AG10803 (cell line): ENCODE measurements at places on chromosomes 11 and 22.

- DNase-seq, result no peak
Observed at GRCh38 chr11:123650901-123651300, 3.5 kb downstream of the SCN3B start.

DNA sequence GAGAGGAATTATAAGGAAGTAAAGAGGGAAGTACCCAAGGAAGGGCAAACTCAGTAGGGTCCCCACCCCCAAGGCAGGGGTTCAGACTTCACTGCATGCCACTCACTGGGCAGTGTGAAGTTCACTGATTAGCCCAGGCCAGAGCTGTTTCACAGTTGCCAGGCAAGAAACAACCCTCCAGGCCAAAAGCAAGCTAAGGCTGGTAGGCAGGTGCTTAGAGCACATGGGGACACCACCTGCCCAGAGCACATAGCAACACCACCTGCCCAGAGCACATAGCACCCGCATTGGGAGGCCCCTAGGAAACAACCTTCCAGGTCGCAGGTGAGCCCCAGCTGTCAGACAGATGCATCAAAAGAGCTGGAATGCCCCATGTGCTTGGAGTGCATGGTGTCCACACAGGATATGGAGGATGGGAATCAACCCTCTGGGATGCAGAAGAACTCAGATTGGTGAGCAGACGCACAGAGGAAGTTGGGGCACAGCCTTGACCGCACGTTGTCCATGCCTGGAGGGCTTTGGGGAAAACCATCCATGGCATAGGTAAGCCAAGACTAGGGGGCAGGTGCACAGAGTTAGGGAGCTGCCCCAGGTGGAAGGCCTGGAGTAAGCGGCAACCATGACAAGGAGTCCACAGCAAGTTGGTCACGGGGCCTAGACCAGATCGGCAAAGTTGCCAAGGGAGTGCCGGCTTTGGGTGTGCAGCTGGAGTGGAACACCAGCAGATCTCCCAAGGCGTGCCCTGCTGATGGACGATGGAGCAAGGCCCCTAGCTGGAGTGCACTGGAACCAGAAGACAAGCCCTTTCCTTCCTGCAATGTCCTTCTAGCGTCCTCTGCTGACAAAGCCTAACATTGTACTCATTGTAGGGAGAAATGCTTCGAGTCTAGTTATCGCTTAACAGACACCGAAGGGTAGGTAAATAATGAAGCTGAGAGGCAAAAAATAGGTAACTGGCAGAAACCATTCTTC, 7.8 kb upstream of the TMEM216 start:
- DNase-seq, result no peak

DNA sequence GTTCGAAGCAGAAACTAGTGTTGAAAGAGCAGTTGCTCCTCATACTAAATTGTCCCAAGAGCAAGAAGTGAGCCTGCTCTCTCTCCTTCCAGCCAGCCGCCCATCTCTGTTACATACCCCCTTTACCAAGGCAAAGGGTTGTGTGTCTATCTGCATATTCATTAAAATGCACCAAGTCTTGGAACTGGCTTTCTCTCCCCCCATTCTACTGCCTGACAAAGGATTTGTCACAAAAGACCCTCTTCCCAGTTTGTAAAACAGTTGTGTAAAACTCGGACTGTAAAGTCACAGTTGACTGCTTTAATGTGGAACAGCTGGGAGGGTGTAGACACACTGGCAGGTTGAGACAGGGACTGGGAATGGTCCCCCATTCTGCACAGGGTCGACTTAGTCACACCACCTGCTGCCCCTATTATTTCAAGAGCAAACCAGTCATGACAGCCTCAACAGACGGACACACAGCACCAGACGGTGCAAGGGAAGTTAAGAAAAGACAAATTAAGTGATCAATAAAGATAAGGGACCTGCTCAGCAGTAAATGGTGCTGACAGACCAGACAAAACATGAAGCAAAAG, 60.0 kb upstream of the HTATIP2 start:
- DNase-seq, result no peak

GRCh38 chr11:108117746-108118371, 3.5 kb upstream of the ACAT1 start:
- DNase-seq, result peak; percentile 73

DNA sequence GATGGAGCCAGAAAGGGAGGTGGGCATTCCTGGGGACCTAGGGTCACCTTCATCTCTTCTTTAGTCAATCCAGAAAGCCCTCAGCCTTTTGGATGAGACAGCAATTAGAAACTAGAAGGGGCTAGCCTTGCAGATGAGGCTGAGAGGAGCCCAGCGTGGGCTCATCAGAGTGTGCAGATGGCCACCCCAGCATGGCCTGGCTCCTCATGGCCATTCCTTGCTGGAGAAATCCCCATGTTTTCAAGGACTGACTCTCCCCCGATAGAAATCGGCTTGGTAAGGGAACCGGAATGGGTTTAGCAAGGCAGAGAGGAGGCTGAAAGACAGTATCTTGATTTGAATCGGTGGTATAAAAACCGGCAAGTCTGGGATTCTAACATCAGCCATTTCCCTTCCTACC, 274.6 kb downstream of the BUD13 start:
- no peak for DNase-seq

GRCh38 chr22:23083315-23084021, 13.1 kb downstream of the GNAZ start:
- no peak for DNase-seq

GRCh38 chr11:73907191-73907590, 30.4 kb downstream of the PAAF1 start:
- peak; percentile 23 for DNase-seq

GRCh38 chr11:69241075-69241740, 52.7 kb upstream of the MYEOV start:
- DNase-seq, result no peak

GRCh38 chr11:60783911-60784310, 1.2 kb upstream of the MS4A10 start:
- no peak for DNase-seq

DNA sequence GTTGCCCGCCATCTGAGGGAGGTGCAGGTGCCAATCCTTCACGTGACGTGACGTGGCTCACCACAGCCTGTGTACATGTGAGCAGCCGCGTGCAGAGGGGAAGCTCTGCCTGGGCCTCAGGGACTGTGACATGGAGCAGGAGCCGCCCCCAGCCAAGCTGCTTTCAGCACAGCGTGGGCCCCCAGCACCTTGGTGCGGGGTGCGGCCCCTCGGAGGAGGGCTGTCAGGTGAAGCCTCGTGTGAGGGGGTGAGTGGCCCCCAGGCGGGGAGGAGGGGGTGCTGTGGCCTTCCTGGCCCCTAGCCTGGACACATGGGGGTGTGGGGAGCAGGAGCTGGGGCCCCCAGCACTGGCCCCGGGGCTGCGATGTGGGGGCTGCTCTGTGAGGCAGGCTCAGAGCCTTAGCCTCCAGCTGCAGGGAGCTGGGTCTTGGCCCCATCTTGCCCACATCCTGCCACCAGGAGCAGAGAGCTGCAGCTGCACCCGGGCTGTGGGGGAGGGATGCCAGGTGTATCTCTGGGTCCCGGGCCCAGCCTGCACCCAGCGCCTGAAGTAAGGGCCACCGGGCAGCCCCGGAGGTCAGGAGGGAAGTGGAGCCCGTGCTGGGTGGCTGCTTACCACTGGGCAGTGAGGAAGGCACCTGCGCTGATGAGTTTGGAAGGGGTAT, at the start of gene ADORA2A:
TSS of gene ADORA2A (plus strand) at position 100 of the 665 bp plus-strand sequence. CDS start 5,806 bp downstream, outside the sequence.
- no peak for DNase-seq

DNA sequence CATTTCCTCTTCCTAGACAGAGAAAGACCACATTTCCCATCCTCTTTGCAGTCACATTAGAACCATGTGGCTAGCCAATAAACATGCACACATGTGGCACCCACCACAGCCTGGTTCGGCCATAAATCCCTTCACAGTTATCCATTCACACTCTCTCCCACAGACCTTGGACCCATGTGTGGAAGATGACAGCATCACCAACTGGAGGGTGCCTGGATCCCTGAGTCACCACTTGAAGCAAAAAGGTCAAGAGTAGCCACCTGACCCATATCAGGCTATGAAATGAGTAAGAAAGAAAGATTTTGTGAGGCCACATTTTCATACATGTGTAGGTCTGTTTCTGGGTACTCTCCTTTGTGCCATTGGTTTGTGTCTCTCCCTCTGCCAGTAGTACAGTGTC, 9.0 kb upstream of the TMEM121B start:
- peak; percentile 33 for DNase-seq

DNA sequence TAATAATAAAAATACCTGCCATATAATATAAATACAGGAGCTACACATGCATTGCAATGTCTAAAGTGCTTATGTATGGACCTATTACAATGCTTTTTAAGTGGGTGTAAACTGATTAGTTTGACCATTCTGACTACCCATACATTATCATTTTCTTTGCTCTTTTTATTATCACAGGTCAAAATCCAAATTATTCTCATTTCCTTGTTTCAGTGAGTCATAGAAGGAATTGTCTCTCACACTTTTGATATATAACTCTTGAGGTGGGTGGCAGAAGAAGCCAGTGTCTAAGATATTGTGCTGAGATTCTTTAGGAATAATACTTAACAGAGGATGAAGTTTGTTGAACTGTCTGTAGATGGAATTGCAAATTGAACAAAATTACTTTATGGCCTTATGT, 35.6 kb downstream of the GAS2 start:
- DNase-seq, result no peak

DNA sequence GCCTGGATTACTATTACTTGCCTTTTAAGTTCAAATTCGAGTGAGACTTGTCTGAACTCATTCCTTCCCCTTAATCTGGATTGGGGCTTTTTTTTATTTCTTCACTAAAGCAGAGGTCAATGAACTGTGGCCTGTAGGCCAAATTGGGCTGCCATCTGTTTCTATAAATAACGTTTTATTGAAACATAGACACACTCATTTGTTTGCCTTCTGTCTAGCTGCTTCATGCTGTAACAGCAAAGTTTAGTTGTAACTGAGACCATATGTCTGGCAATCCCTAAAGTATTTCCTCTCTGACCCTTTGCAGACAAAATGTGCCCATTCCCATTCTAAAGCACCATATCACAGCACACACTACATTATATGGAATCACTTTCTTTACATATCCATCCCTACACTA, 207.9 kb upstream of the ISX start:
- DNase-seq, result peak; percentile 32

DNA sequence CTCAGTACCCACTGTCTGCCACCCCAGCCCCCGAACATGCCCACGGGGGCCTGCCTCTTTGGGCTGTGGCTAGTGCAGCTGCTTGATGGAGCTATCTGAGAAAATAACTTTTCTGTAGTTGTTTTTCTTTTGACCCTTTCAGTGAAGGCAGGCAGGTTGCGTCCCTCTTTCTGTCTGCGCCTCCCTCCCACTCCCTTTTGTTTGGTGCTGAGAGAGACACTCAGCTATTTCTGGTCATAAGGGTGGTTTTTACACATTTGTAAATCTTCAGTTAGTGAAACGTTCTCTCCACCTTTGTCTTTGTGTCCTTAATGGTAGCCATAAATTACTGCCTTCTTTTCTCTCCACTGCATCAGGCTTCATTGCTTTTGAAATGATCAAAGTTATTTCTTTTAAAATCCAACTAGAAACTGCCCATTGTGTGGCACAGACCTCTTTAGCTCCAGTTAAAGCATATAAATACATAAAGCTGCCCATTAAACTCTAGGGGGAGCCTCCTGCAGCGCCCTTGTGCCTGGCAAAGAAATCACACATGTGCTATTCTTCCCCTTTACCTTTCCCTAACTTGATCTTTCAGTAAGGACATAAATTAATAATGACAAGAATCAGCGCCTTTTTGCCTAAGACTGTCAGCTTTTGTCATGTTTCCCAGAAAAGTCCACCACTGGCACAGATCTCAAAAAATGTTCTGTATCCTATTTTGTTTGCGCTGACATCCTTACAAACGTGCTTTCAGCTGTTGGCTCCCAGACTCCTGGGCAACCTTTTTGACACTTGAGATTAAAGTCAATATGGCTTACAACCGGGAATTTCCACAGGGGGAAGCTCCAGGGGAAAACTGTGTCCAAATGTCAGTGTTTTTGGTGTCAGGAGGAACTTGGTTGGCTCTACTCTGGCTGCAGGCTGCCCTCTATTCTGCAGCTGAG, 1.7 kb upstream of the SCUBE2 start:
- no peak for DNase-seq

DNA sequence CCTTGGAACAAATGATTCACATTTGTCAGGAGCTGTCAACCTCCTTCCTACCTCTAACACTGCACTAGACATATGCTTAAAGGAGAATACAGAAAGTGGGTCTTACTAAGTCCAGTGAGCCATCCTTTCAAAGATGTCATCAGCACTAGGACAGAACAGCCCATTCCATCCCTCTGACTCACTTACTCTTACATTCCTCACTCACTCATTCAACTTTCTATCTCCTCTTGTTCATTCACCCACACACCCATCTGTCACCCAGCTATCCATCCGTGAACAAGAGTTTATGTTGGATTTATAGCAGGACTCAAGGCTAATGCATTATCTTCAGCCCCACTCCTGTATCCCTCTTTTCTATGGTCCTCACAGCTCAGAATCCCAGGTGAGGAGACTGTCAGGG, 9.1 kb downstream of the INSC start:
- peak; percentile 91 for DNase-seq

- no peak for DNase-seq
Observed at GRCh38 chr22:23763954-23764353, 1.2 kb downstream of the C22orf15 start.

GRCh38 chr11:2930704-2931419, 1.6 kb upstream of the PHLDA2 start:
- DNase-seq, result no peak

GRCh38 chr11:565921-566509, 5.2 kb downstream of the RASSF7 start:
- DNase-seq, result no peak

GRCh38 chr11:114092953-114093352, 33.4 kb downstream of the ZBTB16 start:
- no peak for DNase-seq

DNA sequence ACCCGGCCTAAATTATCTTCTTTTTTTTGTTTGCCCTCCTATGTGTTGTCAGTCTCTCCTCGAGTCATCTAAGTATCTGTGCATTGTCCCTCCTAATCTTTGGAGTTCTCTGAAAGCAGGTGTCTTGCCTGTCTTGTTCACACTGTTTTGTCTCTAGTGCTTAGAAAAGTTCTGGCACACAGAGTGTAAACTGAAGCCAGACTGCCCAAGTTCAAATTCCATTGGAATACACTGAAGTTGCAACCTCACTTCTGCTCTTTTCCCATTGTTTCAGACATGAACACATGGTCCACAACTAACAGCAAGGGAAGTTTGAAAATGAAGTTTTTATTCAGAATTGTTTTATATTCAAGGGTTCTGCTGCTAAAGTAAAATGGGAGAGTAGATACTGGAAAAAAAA, 38.7 kb downstream of the PAX6 start:
- DNase-seq, result no peak

- DNase-seq, result no peak
Observed at GRCh38 chr11:88494848-88495247, 157.3 kb upstream of the CTSC start.

DNA sequence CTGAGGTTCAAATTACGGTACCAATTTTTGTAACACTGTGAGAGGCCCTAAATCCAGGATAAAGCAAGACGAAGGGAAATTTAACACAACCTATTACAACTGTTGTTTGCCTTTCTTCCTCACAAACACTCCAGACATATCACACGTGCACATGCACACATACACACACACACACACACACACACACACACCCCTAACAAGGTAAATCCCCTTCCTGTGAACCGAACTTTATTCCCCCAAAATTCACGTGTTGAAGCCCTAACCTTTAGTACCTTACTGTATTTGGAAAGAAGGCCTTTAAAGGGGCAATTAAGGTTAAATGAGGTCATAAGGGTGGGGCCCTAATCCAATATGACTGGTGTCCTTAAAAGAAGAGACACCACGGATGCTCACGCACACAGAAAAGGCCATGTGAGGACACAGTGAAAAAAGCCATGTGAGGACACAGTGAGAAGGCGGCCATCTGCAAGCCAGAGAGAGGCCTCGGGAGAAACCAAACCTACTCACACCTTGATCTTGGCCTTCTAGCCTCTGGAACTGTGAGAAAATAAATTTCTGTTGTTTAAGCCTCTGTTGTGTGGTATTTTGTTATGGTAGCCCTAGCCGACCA, 1.8 kb downstream of the SERGEF start:
- no peak for DNase-seq
